Glutamatergic neuron (in vitro differentiated cells): ENCODE measurements at places on chromosomes 3 and 15.
A peak's percentile ranks its signal among the peaks of the same experiment; 100 is the strongest.

GRCh38 chr3:114218578-114219185, 18.7 kb downstream of the ZNF80 start:
- H3K27ac ChIP-seq = no peak overlapping the region
- peaks cover 2% of the 10 kb centered on the region for H3K4me1 ChIP-seq
- no peak for DNase-seq
- H3K4me3 ChIP-seq = no peak overlapping the region
- H3K27me3 ChIP-seq = peaks cover 3% of the 10 kb centered on the region

- H3K4me1 ChIP-seq = peaks cover 4% of the 10 kb centered on the region
- H3K36me3 ChIP-seq = no peaks in the 10 kb centered on the region
- H3K27ac ChIP-seq = peak within 1 kb of the TSS; percentile 96
- peak; percentile 97 for DNase-seq
Measured at GRCh38 chr3:120093911-120094775, at the start of gene GSK3B. Gene GSK3B (minus strand): TSS chr3:120094447. CDS start chr3:120093434, 1,013 bp downstream.

GRCh38 chr3:12509466-12509865, 25.2 kb downstream of the TSEN2 start:
- DNase-seq = no peak
- H3K4me1 ChIP-seq = peaks cover 36% of the 10 kb centered on the region

DNA sequence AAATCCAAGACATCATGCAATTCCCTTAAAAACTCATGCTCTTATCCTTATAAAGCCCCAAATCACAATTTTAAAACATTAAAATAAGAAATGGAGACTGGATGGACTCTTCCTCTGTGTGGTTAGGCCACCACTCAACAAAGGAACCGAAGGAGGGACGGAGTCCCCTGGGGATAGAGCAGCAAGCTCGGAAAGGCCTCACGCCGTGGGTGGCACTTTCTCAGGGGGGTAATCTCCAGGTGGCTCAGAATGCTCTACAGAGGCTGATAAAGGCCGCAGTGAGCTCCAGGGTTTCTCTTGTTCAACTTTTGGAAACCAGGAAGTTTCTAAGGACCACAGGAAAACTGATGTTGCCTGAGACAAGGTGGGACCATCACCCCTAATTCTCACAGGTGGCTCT, 23.2 kb downstream of the CCR9 start:
- H3K27me3 ChIP-seq = peaks cover 3% of the 10 kb centered on the region
- no peak for DNase-seq
- H3K36me3 ChIP-seq = peaks cover 7% of the 10 kb centered on the region
- no peak overlapping the region for H3K4me3 ChIP-seq
- H3K27ac ChIP-seq = no peak overlapping the region

- H3K27me3 ChIP-seq = no peaks in the 10 kb centered on the region
- no peak overlapping the region for H3K4me3 ChIP-seq
- H3K27ac ChIP-seq = no peak overlapping the region
- H3K4me1 ChIP-seq = peaks cover 15% of the 10 kb centered on the region
- no peaks in the 10 kb centered on the region for H3K36me3 ChIP-seq
Measured at GRCh38 chr15:73015493-73015892, 36.8 kb upstream of the NEO1 start.

DNA sequence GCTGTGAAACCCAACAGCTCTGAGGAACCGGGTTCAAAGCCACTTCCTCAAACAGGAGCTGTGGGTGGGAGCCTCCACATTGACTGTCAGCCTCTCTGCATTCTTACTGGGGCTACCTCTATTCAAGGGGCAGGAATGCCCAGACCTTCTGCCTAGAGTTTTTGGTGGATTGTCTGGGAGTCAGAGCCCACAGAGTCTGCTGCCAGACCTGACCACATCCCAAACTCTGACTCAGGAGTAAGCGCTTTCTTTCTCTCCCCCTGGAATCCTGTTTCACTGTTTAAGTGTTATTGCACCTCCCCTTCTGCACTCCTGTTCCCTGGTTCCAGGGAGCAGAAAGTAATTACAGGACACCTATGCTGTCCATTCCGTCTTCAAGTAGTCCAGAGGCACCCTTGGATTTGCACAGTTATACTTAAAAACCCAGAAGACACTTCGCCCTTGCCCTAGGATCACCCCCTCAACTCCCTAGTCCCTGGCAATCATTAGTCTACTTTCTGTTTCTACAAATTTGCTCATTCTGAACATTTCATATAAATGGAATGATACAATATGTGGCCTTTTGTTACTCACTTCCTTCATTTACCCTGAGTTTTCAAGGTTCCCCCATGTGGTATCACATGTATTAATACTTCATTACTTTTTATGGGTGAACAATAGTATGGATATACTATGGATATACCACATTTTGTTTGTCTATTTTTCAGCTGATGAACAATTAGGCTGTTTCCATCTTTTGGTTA, 37.9 kb upstream of the TJP1 start:
- peaks cover 3% of the 10 kb centered on the region for H3K27me3 ChIP-seq
- DNase-seq = no peak
- H3K27ac ChIP-seq = no peak overlapping the region
- H3K36me3 ChIP-seq = no peaks in the 10 kb centered on the region
- H3K4me3 ChIP-seq = no peak overlapping the region
